ENCODE measurements at places on chromosomes 6 and 20. TPM values are rescaled to one million over a fixed set of nuclear protein-coding genes. Genes with fewer than 3 reads are reported as not detected.

RSPO3 gene
- polyA plus RNA-seq: not detected

PRICKLE4 gene
- 3.9 TPM for polyA plus RNA-seq

SYCP2L gene
- 0.82 TPM for polyA plus RNA-seq

NEURL2 gene
- polyA plus RNA-seq: 3.5 TPM

GRCh38 chr6:68054756-68055155 lies 580.3 kb upstream of the ADGRB3 start:
- no peak for DNase-seq

Measured in SK-N-SH (cell line).